ENCODE measurements at places on chromosomes 11 and 22.
A peak's percentile ranks its signal among the peaks of the same experiment; 100 is the strongest.

DNA sequence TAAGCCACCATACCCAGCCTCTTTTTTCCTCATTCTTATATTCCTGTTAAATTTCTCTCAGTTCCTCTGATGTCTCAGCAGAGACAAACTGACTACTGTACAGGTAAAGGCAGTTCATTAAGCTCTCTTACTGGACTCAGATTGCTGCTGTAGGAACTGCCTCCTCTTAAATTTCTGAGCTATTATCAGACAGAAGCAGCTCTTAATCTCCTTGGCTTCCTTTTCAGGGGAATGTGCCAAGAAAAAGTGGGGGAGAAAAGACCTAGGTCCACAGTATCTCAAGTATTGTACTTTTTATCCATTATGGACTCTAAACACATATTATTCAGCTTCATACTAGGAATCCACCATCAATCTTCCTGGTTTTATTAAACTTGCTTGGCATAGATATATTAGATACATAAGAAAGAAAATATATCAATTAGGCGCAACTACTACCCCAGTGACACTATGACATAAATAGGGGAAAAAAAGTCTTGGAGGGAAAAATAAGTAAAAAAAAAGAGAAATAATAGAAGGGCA is 26.1 kb downstream of the MRTFA start:
- DNase-seq, result no peak

GRCh38 chr11:121426476-121427399 is 25.4 kb upstream of the SORL1 start:
- DNase-seq, result peak; percentile 70

- DNase-seq, result no peak
Measured at GRCh38 chr22:40418366-40419201, 48.2 kb downstream of the SGSM3 start.

DNA sequence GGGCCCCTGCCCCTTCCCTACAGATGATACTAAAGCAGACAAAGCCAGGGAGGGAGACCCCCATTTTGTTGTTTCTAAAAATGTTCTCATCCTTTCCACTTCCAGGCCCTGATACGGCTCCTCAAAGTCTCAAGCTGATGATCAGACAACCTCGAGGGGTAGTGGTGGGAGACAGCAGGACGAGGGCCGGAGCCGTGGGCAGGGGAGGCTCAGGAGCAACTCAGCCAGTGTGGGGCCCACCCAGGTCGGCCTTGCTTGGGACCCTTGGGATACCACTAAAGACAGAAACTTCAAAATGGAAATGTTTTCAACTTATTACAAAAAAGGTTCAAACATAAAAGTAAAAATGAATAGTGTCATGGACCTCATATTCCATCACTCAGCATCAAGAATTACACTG is 15.2 kb upstream of the VPS37C start:
- DNase-seq, result no peak

GRCh38 chr11:121304759-121305158 is 12.2 kb downstream of the SC5D start:
- no peak for DNase-seq

GRCh38 chr11:125871391-125872137 is 15.9 kb upstream of the HYLS1 start:
- DNase-seq, result peak; percentile 11

- DNase-seq, result no peak
Measured at GRCh38 chr11:124760205-124760652, 1.9 kb downstream of the ESAM start.

DNA sequence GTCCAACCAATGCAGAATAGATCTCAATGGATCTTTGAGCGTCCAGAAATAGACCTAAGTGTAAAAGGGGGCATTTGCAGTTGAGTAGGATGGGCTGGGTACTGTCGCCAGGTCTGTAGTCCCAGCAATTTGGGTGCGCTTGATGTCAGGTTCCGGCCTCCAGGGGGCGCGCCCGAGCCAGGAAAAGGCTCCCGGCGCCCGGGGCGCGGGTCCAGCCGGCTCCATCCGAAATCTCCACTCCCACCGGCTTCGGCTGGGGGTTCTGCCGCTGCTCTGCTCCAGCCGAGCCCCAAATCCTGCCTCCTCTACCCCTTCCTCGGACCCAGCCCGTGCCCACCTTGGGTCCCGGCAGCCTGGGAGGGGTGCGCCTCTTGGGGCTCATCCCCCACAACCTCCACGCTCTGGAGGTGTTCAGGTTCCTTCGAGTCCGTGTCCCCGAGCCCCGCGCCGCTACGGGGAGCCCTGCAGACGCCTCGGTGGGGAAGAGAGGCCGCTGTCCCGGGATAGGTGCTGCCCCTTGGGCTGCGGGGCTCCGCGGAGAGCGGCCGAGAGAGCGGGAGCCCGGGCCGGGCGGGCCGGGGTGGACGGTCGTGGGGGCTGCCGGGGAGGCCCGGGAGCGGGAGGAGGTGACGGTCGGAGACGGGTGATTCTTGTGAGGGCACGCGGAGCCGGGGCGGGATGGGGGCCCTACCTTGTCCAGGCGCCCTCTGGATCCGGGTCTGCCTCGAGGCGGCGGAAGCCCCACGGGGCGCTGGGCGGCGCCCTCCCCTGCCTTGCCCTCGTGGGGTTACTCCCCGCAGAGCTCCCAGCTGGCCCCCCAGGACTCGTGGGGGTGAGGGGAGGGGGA is 13.0 kb upstream of the CYB5R3 start:
- DNase-seq, result peak; percentile 86
